ENCODE measurements at places on chromosomes 5 and 9.
A peak's percentile ranks its signal among the peaks of the same experiment; 100 is the strongest.

DNA sequence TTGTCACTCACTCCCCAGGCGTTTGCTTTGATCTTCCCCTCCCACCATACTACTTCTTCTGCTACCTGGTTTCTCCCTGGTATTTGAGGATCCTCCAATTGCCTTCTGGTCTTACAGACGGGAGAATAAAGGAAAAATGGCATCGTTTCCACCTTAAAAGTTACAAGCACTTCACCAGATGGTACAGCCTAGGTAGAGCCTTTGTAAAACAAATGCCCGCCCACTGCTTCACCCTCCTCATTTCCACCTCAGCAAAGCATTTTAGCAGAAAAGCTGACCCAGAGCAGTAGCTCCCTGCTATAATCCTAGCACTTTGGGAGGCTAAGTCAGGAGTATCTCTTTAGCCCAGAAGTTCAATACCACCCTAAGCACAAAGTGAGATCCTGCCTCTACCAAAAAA lies 5.1 kb upstream of the ANXA2R start:
- DNase-seq, result no peak

DNA sequence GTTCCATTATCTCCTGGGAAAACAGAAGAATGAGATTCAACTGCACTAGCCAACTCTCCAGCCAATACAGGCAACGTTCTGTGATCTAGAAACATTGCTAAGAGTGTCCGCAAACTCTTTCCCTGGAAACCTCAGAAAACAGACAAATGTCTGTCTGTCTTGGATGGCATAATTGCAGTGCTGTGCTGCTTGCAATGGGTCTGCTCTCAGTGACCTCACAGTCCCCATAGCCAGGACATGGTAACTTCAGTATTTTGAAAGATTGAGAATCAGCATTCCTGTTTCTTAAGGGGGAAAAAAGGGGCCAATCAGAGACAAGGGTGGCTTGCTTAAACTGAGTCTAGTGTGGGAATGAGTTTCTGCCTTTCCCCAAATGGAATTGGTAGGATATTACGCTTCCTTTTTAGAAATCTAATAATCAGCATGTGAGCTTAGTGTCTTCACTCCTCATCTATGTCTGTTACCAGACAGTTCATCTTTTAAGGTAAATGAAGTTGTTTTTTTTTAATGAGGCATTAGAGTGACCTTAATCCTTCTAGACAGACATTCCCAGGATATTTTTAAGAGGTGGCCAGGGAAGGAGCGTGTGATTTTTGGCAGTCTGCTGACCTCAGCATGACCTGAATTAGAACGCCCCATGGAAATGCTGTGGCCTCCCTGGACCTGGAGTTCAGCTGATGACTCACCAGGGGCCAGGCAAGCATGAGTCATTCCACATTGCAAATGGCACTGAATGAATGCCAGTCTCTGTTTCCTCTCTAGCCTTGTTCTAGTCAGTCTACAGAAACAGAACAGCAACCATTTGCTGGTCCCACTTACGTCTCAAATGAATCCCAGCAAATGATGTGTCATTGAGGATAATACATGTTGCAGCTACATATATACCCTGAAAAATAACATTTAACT lies 210.2 kb upstream of the ACTBL2 start:
- peak; percentile 1 for DNase-seq

DNA sequence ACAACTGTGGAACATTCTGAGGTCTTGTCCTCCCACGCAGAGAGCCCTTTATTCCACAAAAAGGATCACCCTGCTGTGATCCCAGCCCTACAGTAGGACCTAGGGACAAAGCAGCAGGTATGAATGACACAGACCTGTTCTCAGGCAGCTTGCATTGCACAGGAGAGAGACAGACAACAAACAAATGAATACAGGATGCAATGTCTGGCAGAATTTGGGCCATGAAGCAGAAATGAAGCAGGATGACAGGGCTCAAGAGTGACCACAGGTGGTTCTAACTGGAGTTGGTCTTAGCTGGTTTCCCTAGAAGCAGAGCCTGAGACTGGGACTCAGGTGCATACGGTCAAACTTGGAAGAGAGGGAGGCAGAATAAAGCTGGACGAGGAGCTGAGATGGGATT lies 388.8 kb downstream of the CDK5RAP2 start:
- no peak for DNase-seq

- DNase-seq, result no peak
These were observed 145.2 kb downstream of the EDIL3 start for GRCh38 chr5:84239494-84239893.

DNA sequence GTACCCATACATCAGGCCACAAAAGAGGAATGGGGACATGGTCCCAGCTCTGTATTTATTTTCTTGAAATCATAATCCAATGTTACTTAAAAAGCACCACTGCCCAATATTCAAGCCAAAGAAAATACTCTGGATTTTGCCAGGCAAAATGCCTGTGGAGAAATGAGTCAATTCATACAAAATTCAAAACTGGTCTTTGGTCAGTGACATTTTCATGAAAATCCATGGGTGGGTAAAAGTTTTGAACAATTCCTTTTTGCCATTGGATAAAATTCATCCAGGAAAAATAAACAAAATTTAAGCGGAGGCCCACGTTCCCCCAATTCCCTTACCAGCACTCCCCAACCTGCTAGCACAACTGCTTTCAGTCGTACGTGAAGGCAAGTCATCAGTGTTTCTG lies 186.2 kb downstream of the GLIS3 start:
- DNase-seq, result no peak

GRCh38 chr9:127977884-127978647 lies 2.7 kb downstream of the EEIG1 start:
- DNase-seq, result no peak

- no peak for DNase-seq
These were observed 54.9 kb downstream of the SLC44A1 start for GRCh38 chr9:105299190-105299854.

DNA sequence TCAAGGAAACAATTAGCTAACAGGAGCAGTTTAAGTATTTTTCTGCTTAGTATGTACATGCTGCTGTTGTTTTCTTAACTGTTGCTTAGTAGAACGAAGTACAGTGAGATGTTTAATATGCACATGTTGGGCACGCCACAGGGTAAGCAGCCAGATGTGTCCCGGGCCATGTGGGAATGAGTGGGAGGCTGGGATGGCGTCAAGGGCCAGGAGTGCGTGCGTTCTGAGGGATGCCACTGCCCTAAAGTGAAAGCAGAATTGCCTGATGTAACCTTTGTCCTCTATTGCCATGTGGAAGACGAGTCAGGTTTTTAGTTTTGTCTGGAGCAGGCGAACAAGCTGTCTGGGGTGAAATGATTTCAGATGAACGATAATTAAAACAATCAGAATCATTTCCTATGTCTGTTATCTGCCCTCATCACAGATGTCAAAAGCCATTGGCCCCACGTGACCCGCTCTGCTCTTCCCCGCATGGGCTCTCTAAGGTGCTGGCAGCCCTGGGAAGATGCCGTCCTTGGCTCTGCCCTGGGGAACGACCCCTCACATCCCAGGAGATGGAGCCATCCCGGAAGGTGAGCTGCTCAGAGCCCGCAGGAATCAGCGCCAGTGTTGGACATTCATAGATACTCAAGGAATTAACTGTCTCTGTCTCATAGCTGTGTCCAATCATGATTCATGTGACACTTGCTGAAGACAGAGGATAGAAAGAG lies 356.6 kb upstream of the IRX4 start:
- no peak for DNase-seq

DNA sequence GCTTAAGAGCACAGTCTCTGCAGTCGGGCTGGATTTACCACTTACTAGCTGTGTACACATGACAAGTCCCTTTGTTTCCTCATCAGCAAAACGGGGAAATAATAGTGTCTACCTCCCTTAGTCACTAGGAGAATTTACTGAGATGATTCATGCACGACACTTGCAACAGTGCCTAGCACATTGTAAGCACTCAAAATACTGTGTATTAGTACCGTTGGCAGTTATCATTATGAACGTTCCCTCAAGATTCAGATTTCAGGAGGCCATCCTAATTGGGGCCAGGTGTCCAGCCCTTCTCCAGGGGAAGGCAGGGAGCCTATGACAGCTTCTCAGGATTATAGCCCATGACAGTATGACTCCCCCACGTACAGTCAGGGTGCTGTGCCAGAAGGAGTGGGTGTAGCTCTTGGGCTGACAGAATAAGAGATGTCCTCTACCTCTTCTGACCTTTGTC lies 164.3 kb downstream of the DOCK2 start:
- DNase-seq, result no peak
